T-helper 17 cell (primary cell): ENCODE measurements at places on chromosomes 4 and X.

DNA sequence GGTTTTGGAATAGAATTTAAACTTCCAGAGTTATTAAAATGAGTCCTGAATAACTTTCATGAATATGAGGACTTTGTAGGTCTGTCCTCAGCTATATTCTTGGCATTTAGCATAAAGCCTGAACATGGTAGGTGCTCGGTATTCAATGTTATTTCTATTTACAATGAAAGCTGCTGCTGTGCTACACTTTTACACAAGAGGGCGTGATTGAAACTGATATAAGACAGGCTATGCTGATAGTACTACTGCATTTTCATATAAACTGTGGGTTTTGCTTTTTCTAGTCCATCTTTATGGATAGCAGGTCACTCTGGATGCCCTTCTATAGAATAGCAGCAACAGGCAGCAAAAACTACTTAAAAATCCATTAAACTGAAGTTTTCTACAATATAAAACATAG is 12.3 kb upstream of the GNPDA2 start:
- DNase-seq: no peak

- DNase-seq: no peak
These were observed 223.0 kb upstream of the GPC4 start for GRCh38 chrX:133638285-133638684.

- DNase-seq: no peak
These were observed 23.9 kb upstream of the PRDM8 start for GRCh38 chr4:80173401-80173800.

GRCh38 chr4:10040049-10040892 is 19.0 kb upstream of the SLC2A9 start:
- DNase-seq: no peak

DNA sequence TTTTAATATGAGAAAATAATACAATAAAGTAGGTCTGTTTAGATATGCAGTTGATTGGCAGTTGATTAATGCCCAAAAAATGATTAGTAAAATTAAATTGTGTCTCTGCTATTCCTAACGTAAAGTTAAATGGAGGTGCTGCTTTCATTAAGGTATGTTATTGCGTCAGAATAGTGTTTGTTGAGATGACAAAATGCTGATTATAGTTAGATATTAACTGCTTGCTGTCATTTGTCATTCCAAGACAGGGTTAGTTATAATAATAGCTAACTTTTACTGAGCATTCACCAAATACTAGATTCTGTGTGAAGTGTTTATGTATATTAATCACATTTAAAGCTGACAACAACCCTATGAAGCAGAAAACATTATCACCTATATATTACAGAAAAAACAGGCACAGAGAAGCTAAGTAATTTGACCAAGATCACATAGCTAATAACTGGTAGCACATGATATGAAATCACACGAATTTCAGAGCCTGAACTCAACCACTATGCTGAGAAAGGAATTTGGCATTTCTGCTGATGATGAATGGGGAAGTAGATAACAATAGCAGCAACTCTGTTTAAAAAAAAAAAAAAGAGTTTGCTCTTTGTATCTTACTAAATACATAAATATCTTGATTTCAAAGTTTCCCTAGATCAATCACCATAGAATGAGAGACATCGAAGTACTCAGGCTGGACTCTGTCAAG is 59.7 kb upstream of the WDR44 start:
- DNase-seq: no peak
